ENCODE measurements at places on chromosomes 1 and 21. TPM values are rescaled to one million over a fixed set of nuclear protein-coding genes. Genes with fewer than 3 reads are reported as not detected.

Gene KRTAP12-2
- total RNA-seq = not detected

Gene TIE1
- total RNA-seq = not detected

Gene CELA2A
- total RNA-seq = not detected

Gene LCE6A
- total RNA-seq = not detected

DNA sequence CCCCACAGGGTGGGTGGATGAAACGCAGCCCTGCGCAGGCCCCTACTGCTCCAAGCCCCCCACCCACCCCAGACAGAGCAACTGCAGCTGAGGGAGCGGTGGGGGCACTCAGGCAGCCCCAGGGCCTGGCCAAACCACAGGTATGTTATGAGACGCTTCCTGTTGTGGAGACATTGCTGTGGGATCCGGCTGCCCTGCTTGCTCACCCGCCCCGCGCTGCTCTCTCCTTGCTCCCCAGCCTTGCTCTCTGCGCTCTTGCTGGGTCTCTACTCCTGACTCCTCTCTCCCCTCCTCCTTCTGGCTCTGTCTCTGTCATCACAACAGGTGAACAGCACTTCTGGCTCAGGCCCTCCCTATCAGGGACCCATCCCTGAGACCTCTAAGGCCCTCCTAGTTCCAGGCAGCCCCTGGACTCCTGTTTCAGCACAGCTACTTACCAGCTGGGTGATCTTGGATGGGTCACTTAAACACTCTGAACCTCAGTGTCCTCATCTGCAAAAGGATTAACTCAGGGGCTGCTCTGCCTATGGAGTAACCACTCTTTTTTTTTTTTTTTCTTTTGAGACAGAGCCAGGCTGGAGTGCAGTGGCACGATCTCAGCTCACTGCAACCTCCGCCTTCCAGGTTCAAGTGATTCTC is 15.9 kb downstream of the COL8A2 start:
- no peaks in the 10 kb centered on the region for H3K36me3 ChIP-seq
- H3K4me1 ChIP-seq = peaks cover 31% of the 10 kb centered on the region
- peak overlapping the region; percentile 91 for H3K27ac ChIP-seq
- DNase-seq = peak; percentile 67
- H3K27me3 ChIP-seq = no peaks in the 10 kb centered on the region

GRCh38 chr1:92961896-92962752 is 862 bp upstream of the DIPK1A start:
- no peak overlapping the region for H3K27ac ChIP-seq
- DNase-seq = peak; percentile 85
- peaks cover 23% of the 10 kb centered on the region for H3K4me1 ChIP-seq
- H3K27me3 ChIP-seq = no peaks in the 10 kb centered on the region
- H3K36me3 ChIP-seq = peaks cover 10% of the 10 kb centered on the region
- no peak overlapping the region for H3K4me3 ChIP-seq

DNA sequence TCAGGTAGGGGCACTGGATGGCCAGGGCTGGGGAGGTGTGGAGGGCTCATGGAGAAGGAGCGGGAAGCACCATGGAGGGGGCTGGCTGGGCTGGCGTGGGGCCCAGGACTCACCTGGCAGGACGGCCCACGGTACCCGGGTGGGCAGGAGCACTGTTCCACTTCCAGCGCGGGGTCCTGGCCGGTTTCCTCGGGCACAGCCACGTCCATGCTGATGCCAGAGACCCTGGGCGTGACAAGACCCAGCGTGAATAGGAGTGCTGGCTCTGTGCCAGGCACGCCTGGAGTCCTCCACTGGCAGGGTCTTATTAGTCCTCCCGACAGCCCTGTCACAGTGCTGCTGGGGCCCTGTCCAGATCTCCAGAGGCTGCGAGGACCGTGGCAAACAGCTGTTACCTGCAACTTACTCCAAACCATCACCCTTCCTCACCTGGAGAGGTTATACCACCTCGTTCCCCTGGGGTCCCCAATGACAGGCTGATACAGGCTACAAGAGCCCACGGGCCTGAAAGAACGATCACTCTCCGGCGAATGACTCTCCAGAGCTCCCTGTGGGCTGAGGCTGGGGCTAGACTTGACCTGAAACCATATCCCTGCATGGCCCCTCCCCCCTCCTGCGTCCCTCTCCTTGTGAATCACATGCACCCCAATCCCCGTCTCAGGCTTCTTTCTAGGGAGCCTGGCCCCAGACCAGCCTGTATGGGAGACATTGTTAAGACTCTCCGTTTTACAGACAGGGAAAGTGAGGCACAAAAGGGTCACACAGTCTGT is 62.1 kb downstream of the HSPG2 start:
- H3K36me3 ChIP-seq = no peaks in the 10 kb centered on the region
- no peak overlapping the region for H3K27ac ChIP-seq
- H3K4me3 ChIP-seq = no peak overlapping the region
- H3K27me3 ChIP-seq = no peaks in the 10 kb centered on the region

- no peaks in the 10 kb centered on the region for H3K36me3 ChIP-seq
- H3K4me1 ChIP-seq = no peaks in the 10 kb centered on the region
- no peaks in the 10 kb centered on the region for H3K27me3 ChIP-seq
- no peak overlapping the region for H3K27ac ChIP-seq
Observed at GRCh38 chr1:237681210-237681609, 209.5 kb downstream of the ZP4 start.

- H3K27me3 ChIP-seq = no peaks in the 10 kb centered on the region
- DNase-seq = no peak
- peak overlapping the region; percentile 87 for H3K4me3 ChIP-seq
- peaks cover 36% of the 10 kb centered on the region for H3K36me3 ChIP-seq
- H3K4me1 ChIP-seq = peaks cover 35% of the 10 kb centered on the region
Observed at GRCh38 chr1:153991151-153991630, 629 bp downstream of the RPS27 start.

DNA sequence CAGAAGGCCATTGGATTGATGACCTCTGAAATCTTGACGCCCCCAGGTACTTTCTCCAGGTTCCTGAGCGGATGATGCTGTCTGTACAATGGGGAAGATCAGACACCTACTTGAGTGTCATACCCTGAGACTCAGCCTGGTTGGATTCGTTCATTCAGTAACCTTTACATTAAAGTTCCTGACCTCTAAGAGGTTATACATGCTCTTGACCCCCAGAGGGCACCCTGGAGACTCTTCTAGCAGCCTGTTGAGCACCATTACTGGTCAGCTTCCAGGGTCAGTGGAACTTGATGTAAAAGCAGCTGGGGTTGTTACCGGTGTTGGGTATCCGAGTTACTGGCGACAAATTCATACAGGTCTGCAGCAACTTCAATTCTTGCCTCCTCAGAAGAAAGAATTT is 114.3 kb upstream of the ZNF678 start:
- no peak overlapping the region for H3K27ac ChIP-seq
- no peak overlapping the region for H3K4me3 ChIP-seq
- peak; percentile 37 for DNase-seq
- H3K27me3 ChIP-seq = peaks cover 12% of the 10 kb centered on the region
- peaks cover 2% of the 10 kb centered on the region for H3K4me1 ChIP-seq
- no peaks in the 10 kb centered on the region for H3K36me3 ChIP-seq

GRCh38 chr1:151352021-151352718 is 5.1 kb upstream of the RFX5 start:
- H3K4me3 ChIP-seq = no peak overlapping the region
- peaks cover 11% of the 10 kb centered on the region for H3K4me1 ChIP-seq
- peaks cover 4% of the 10 kb centered on the region for H3K36me3 ChIP-seq
- no peak overlapping the region for H3K27ac ChIP-seq
- no peak for DNase-seq
- H3K27me3 ChIP-seq = peaks cover 1% of the 10 kb centered on the region

DNA sequence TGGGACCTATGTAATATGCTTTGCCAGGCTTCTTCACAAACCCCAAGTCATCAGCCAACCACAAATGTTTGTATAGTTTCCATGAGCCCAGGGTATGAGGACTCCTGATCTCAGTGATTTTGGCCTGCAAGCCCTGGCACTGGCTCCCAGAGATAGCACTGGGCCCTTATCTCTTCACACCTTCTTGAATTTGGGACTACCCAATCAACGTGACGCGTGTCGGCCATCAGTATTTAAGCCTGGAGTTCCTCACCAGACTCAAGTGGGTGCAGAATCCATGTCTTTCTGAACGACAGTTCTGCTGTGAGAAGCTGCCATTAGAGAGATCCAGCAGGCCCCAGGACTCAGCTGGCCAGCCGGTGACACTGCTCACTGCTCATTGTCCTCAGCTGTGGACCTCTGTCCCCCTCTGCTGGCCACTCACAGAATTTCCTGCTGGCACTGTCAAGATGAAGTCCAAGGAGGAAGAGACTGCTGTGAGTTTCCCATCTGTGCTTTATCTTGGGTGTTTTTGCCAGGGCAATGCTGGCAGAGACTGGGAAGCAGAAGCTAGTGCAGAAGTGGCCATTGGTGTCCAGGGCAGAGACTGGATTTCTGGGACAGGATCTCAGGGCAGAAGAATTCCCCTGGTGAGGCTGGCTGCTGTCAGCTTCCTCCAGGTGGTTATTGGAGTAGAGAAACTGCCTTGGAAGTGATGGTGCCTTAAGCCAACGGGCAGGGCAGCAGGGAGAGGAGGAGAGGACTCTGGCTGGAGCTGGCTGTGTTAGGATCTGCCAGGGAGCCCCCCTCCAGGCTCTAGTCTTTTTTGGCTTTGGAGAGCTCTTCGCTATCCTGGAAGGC is 28.4 kb downstream of the TMCC2 start:
- no peaks in the 10 kb centered on the region for H3K27me3 ChIP-seq
- no peak overlapping the region for H3K27ac ChIP-seq
- peak; percentile 88 for DNase-seq
- no peak overlapping the region for H3K4me3 ChIP-seq

- peaks cover under 1% of the 10 kb centered on the region for H3K4me1 ChIP-seq
- no peak overlapping the region for H3K27ac ChIP-seq
- H3K36me3 ChIP-seq = no peaks in the 10 kb centered on the region
- no peak overlapping the region for H3K4me3 ChIP-seq
- peaks cover 2% of the 10 kb centered on the region for H3K27me3 ChIP-seq
Observed at GRCh38 chr1:248618878-248619277, 16.0 kb downstream of the OR2T11 start.

DNA sequence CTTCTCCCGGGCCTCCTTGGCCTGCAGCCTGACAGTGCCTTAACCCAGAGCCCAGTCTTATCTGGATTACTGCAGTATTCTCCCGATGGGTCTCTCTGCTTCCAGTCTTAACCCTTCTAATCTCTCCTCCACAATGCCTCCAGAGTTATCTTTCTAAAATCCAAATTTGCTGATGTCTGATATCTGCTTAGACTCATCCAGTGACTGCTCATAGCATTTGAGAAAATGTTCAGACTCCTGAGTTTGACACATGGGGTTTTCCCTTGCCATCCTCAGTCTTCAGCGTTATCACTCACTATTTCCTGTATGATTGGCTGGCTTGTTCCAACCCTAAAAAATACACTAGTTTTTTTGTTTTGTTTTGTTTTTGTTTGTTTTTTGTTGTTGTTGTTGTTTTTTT is 102.0 kb downstream of the FMN2 start:
- no peak overlapping the region for H3K27ac ChIP-seq
- no peaks in the 10 kb centered on the region for H3K36me3 ChIP-seq
- H3K27me3 ChIP-seq = peaks cover 3% of the 10 kb centered on the region
- no peak for DNase-seq
- H3K4me1 ChIP-seq = no peaks in the 10 kb centered on the region
- no peak overlapping the region for H3K4me3 ChIP-seq

- no peak overlapping the region for H3K4me3 ChIP-seq
- no peaks in the 10 kb centered on the region for H3K36me3 ChIP-seq
- H3K27ac ChIP-seq = no peak overlapping the region
- no peaks in the 10 kb centered on the region for H3K27me3 ChIP-seq
Observed at GRCh38 chr21:28230559-28230958, 762.1 kb downstream of the LTN1 start.

DNA sequence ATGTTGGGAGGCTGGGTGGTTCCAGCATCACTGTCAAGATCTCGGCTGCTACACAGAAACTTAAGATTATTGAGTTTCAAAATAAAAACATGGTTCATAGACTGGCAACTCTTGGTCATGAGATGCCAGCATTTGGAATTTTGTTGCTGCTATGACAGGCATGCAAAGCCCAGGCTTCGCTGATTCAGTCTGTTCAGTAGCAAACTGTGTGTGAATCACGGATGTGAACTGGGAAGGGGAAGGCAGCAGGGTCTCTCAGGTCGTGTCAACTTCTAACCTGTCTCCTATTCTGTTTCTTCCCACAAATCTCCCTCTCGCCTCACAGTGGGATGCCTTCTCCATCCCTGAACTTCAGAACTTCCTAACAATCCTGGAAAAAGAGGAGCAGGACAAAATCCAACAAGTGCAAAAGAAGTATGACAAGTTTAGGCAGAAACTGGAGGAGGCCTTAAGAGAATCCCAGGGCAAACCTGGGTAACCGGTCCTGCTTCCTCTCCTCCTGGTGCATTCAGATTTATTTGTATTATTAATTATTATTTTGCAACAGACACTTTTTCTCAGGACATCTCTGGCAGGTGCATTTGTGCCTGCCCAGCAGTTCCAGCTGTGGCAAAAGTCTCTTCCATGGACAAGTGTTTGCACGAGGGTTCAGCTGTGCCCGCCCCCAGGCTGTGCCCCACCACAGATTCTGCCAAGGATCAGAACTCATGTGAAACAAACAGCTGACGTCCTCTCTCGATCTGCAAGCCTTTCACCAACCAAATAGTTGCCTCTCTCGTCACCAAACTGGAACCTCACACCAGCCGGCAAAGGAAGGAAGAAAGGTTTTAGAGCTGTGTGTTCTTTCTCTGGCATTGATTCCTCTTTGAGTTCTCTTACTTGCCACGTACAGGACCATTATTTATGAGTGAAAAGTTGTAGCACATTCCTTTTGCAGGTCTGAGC is 25.5 kb downstream of the EIF2D start:
- DNase-seq = no peak
- peak overlapping the region; percentile 58 for H3K27ac ChIP-seq
- H3K36me3 ChIP-seq = peaks cover 85% of the 10 kb centered on the region
- H3K27me3 ChIP-seq = no peaks in the 10 kb centered on the region
- H3K4me3 ChIP-seq = no peak overlapping the region

All from activated CD4-positive, alpha-beta T cell treated with anti-CD3 and anti-CD28 coated beads, Interleukin-2, amount 10 ng/mL, durations not matched to agents 7 days and 5 days (primary cell).